Stimulated activated naive CD8-positive, alpha-beta T cell treated with anti-CD3 and anti-CD28 coated beads, Interleukin-15, amount 100 ng/mL, for 72 hours (primary cell): ENCODE measurements at places on chromosomes 12 and 14.

DNA sequence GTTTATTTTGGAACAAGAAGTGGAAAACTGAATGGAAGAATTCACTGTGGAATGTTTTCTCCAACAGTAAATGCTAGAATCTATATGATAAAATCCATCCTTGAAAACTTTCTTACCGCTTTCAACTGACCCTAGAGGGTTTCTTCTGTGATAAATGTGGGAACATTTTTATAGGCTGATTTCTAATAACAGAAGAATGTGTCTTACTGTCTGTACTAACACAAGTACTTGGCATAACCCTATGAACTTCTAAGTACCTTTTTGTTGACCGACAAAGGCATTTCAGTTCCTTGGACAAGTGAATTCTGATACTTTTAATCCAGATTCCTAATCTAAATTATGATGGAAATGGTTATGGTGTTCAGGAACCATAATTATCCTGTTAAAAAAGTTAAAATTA is 1109.7 kb upstream of the FLRT2 start:
- DNase-seq, result no peak

DNA sequence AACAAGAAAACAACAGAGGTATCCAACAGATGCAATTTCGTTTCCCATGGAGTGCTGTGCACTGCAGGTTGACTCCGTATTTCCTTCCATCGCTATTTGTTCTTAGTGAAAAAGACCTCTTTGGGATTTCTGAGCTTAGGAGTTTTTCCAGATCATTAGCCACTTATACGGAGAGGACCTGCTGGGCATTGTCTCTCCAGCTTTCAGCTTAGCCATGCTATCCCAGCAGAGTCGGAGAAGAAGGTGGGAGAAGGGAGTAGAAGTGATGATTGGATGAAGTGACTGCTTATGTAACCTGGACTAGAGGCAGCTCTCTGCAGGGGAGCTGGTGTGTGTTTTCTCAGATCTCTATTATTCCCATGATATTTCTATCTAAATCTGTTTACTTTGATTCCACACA is 737.7 kb downstream of the DIO2 start:
- DNase-seq, result no peak

- no peak for DNase-seq
Observed at GRCh38 chr12:68967046-68967445, 34.1 kb upstream of the CPM start.

DNA sequence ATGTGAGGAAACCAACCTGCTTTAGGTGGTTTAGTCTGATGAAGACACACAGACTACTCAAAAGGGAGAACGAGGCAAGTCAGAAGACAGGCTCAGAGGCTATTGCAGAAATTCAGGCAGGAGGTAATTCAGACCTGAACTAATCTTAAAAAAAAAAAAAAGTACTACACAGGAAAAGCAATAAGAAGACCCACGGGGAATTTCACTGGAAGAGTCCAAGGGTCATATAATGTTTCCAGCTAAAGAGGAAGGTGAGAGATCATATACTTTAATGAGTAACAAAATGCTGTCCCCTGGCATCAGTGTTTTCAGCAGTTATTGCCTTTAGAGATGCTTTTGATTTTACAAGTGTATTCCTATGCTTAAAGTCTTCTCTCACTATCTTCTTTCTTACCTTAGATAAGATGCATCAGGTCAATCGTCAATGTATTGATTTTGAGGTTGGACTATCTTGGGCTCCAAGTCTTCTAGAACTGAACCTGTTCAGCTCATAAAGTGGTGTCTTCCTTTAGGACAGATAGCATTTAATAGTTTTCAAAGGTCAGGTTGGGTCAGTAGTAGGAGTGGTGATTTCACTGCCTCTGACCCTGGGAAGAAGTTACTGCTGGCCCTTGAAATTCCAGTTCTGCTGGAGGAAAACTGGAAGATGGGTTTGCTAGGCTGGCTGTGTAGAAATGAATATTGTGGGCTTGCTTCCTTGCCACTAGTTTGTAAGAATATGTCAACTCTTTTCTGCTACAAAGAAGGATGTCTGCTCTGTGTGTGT is 60.0 kb downstream of the FAR2 start:
- no peak for DNase-seq

- no peak for DNase-seq
Observed at GRCh38 chr14:85463512-85463911, 66.4 kb upstream of the FLRT2 start.
